ENCODE measurements at places on chromosomes 11 and 22.

DNA sequence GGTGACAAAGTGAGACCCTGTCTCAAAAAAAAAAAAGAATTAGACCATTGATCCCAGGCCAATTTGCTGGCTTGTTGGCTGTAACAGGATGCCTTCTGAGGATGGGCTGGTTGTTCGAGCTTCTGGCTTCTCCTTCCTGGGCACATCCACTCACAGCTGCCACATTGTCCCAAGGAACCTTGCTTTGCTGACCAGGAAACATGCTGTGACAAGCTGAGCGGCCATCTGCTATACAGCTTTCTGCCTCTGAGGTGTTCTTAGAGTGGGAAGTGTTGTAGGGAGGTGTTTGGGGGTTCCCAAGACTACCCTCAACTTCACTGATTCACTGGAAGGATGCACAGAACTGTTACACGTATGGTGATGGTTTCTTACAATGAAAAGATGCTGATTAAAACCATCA is 6.5 kb downstream of the SNAP29 start:
- DNase-seq, result no peak

DNA sequence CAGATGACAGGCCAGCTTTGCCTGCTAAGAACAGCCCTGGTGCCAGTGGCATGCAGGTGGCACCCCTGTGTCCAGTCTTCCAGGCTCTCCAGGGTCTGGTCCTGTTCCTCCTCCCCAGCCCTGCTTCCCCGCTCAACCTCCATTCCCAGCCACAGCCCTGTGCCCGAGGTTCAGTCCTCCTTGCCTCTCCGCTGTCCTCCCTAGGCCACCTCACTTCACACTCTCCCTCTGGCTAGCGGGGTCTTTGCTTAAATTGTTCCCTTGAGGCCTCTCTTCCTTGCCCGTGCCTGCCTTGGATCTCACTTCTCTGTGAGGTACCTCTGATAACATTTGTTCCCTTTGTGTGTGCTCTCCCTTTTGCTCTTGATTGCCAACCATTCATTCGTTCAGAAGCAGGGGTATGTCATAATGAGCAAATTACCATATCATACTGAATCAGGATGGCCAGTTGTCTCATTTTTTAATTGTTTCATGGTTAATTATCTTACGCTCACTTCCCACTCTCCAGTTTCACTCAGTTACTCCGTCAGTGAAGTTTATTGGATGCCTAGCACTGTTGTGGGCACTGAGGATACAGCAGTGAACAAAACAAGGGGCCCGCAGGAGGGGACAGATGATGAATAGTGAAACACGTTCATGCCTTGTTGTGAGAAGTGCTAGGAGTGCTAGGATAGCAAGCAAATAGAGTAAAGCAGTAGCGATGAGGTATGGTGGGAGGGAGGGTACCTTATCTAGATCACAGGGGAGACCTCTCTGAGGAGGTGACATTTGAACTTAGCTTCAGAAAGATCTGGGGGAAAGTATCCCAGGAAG is 7.4 kb downstream of the BMAL1 start:
- DNase-seq, result no peak

- no peak for DNase-seq
Measured at GRCh38 chr22:23182309-23183060, 2.2 kb downstream of the BCR start.

- DNase-seq, result no peak
Measured at GRCh38 chr22:45910928-45911467, 66.0 kb downstream of the WNT7B start.

- no peak for DNase-seq
Measured at GRCh38 chr11:108199446-108200321, 22.8 kb downstream of the NPAT start.

DNA sequence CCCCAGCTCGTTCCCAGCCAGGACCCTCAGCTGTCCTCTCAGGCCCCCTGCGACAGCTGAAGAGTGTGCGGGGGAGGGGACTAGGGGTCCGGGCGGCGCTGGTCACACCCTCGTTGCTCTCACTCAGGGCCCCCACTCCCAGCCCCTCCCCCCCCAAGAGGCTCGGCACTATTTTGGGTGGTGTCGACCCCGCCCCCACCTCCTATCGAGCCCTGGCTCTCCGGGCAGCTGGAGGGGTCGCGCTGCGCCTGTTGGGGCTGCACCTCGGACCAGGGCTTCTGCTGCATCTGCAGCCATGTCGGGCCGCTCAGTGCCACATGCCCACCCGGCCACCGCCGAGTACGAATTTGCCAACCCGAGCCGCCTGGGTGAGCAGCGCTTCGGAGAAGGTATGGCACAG is at the start of gene HSPB2:
HSPB2 (plus strand) TSS at position 200 of the 400 bp plus-strand sequence; CDS start at position 296, 96 bp downstream.
- DNase-seq, result no peak

Measured in activated naive CD4-positive, alpha-beta T cell (primary cell).